Breast epithelium (tissue), 4 donors: ENCODE measurements at places on chromosomes 5 and 9. TPM values are rescaled to one million over a fixed set of nuclear protein-coding genes. Genes with fewer than 3 reads are reported as not detected.

DNA sequence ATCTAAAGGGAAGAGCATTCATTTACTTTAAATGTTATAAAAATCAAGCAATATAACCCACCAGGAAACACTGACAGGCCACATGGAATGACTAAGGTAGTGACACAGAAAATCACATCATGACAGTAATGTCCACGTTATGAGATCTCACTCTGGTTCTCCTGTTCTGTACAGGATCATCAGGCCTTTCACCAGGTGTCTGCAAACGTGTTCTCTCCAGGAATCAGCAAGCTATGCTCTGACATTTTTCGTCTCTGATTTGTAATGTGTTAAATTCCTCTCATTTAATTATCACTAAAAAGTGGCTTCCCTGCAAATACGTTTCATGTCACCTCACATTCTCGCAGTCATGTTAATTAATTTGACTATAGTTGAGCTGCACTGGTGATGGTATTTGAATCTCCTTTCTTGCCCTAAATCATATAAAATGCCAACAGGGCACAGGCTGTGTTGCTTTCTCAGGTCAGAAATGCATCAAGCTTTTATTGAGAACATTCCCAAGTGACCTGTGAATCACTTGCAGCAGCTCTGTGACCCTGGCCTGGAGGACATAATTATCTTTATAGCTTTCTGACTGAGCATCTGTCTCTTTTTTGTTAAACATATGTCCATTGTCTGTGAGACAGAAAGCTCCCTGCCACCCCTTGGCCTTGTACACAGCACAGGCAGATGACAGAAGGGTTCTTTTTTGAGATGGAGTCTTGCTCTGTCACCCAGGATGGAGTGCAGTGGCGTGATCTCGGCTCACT lies 196.2 kb downstream of the DIRAS2 start:
- no peaks in the 10 kb centered on the region for H3K27me3 ChIP-seq
- no peaks in the 10 kb centered on the region for H3K4me1 ChIP-seq
- no peak overlapping the region for H3K4me3 ChIP-seq
- H3K36me3 ChIP-seq, result no peaks in the 10 kb centered on the region
- no peak overlapping the region for H3K27ac ChIP-seq

- no peak overlapping the region for H3K27ac ChIP-seq
- no peaks in the 10 kb centered on the region for H3K36me3 ChIP-seq
- peaks cover 7% of the 10 kb centered on the region for H3K4me1 ChIP-seq
- no peak overlapping the region for H3K4me3 ChIP-seq
- DNase-seq, result no peak
- no peaks in the 10 kb centered on the region for H3K27me3 ChIP-seq
These were observed 4.4 kb upstream of the COL5A1 start for GRCh38 chr9:134637241-134637640.

The CACFD1 gene
- 5.0 TPM for total RNA-seq

GRCh38 chr9:91056917-91057316 lies 255.3 kb downstream of the SYK start:
- no peak overlapping the region for H3K27ac ChIP-seq
- H3K27me3 ChIP-seq, result no peaks in the 10 kb centered on the region
- no peaks in the 10 kb centered on the region for H3K36me3 ChIP-seq
- H3K4me3 ChIP-seq, result no peak overlapping the region
- DNase-seq, result no peak

DNA sequence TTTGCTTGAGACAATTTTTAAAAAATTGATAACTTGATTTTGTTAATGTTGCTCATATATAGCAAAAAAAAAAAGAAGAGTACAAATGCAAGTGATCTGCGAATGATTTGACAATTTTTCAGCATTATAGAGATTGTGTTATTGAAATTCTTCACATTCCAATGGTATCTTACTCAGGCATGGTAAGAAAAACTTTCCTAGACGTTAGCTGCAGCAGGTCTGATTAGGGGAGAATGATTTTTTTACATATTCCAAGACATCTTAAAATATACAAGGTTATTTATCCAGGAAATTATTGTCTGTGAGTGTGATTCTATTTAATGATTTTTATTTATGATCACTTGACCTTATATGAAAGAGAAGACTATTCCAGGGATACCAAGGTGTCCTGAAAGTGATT lies 361.9 kb downstream of the MAT2B start:
- no peaks in the 10 kb centered on the region for H3K27me3 ChIP-seq
- no peak for DNase-seq
- H3K4me1 ChIP-seq, result no peaks in the 10 kb centered on the region
- no peak overlapping the region for H3K4me3 ChIP-seq
- no peak overlapping the region for H3K27ac ChIP-seq

GRCh38 chr9:32992595-32993238 lies 8.7 kb downstream of the APTX start:
- H3K4me3 ChIP-seq, result no peak overlapping the region
- H3K4me1 ChIP-seq, result no peaks in the 10 kb centered on the region
- H3K27me3 ChIP-seq, result no peaks in the 10 kb centered on the region
- no peak overlapping the region for H3K27ac ChIP-seq

The CATSPER3 gene
- 0.44 TPM for total RNA-seq

- no peak for DNase-seq
- H3K36me3 ChIP-seq, result no peaks in the 10 kb centered on the region
- H3K27me3 ChIP-seq, result peaks cover 3% of the 10 kb centered on the region
- H3K27ac ChIP-seq, result no peak overlapping the region
- no peaks in the 10 kb centered on the region for H3K4me1 ChIP-seq
- H3K4me3 ChIP-seq, result no peak overlapping the region
These were observed 49.7 kb upstream of the PLEKHG4B start for GRCh38 chr5:42250-42649.

The NMUR2 gene
- total RNA-seq, result 0.33 TPM

The NFIL3 gene
- 65.1 TPM for total RNA-seq

- no peak overlapping the region for H3K27ac ChIP-seq
- H3K4me3 ChIP-seq, result no peak overlapping the region
- no peak for DNase-seq
- H3K4me1 ChIP-seq, result no peaks in the 10 kb centered on the region
These were observed 266.2 kb upstream of the IRX1 start for GRCh38 chr5:3329427-3329826.

The FBP2 gene
- not detected for total RNA-seq

The PKD2L2 gene
- total RNA-seq, result not detected

DNA sequence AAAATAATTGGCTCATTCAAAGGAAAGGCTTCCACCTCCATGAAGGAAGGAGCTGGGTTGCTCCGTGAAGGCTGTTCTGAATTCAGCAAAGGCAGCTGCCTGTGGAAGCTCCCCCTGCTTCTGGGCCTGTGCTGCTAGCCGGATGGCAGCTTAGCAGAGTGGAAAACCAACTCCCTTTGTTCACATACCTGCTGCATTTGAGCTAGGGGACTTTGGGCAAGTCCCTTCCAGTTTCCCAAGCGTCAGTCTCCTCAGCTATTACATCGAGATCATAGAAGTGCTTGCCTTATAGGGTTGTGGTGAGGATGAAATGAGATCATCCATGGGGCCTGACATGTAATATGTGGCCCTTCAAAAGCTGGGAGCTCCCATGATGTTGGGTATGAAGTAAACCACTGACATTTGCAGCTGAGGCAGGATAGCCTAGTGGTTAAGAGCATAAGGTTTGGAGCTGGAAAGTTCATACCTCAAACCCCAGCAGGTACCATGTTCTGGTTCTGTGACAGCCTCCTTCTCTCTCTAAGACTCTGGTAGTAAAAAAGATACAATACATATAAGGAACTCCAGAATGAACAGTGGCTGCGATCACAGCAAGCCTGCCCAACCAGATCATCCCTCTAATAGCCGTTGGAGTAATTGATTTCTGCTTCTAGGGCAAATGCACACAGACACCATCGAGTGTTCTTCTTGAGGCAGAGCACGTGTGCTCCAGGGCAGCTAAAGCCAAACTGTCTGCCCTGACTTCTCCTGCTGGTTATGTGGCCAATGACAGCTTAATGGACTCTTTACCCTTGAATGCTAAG lies 11.0 kb upstream of the DENND1A start:
- DNase-seq, result no peak
- no peak overlapping the region for H3K27ac ChIP-seq
- no peaks in the 10 kb centered on the region for H3K27me3 ChIP-seq
- no peak overlapping the region for H3K4me3 ChIP-seq
- H3K36me3 ChIP-seq, result no peaks in the 10 kb centered on the region

DNA sequence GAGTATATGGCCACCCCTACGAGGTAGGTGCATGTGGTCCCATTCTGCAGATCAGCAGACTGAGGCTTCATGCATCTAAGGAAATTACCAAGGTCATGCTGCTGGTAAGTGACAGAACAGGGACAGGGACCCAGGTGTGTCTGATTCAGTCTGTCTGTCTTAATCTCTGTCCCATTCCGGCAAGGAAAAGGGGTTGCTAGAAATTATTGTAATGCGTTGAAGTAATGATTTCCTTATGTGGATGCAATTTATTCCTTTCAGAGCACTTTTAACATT lies 76.8 kb downstream of the AMBP start:
- no peaks in the 10 kb centered on the region for H3K27me3 ChIP-seq
- no peak overlapping the region for H3K4me3 ChIP-seq
- no peaks in the 10 kb centered on the region for H3K36me3 ChIP-seq
- no peak for DNase-seq
- H3K4me1 ChIP-seq, result no peaks in the 10 kb centered on the region

The C9orf85 gene
- 10.7 TPM for total RNA-seq

DNA sequence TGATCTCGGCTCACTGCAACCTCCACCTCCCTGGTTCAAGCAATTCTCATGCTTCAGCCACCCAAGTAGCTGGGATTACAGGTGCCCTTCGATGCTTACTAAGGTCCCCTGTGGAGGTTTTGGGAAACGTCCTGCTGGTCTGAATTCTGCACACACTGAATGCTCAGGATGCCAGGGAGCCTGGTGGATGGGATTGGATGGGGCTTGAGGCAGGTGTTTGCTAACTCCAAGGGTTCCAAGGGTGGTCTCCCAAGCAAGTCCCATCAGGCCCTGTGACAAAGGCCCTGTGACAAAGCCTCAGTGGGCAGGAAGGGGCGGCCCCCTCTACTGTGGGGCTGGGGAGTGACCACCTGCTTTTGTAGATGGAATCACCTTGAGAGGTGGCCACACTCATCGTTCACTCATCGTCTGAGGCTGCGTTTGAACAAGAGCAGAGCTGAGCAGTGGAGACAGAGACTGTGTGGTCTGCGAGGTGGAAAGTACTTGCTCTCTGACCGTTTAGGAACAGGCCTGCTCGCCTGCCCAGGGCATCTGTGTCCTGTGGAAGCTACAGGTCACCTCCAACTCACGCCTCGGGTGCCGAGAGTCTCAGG lies 40.2 kb downstream of the MRPL36 start:
- no peaks in the 10 kb centered on the region for H3K36me3 ChIP-seq
- no peaks in the 10 kb centered on the region for H3K4me1 ChIP-seq
- peak; percentile 30 for DNase-seq
- no peak overlapping the region for H3K4me3 ChIP-seq
- H3K27me3 ChIP-seq, result no peaks in the 10 kb centered on the region
- no peak overlapping the region for H3K27ac ChIP-seq

DNA sequence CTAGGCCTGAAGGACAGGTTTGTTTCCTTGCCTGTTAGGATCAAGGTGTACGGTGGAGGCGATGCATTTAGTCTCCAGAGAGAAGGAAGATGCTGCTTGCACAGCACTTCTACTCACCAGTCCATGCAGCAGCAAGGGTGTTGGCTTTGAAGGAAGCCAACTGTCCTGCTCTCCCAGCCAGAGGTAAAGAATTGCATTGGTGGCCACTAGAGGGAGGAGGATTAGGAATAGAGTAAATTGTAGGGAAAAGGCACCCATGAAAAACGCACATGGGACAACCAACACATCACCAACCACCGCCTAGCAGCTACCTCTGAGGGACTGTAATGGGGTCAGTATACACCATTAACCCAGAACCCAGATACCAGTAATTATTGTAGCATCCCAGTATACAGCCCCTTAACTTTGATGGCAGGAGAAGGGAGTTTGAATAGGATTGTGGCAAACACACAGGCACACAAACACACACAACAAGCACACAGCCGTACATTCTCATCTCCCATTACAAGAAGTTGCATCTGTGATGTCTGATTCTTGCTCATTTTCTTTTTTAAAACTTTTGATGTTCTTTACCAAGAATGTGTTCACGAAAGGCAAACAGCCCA lies 267.7 kb downstream of the ADAMTS6 start:
- no peak overlapping the region for H3K27ac ChIP-seq
- no peak for DNase-seq
- no peaks in the 10 kb centered on the region for H3K27me3 ChIP-seq

- no peak overlapping the region for H3K27ac ChIP-seq
- no peaks in the 10 kb centered on the region for H3K4me1 ChIP-seq
- no peaks in the 10 kb centered on the region for H3K36me3 ChIP-seq
- no peak for DNase-seq
- no peaks in the 10 kb centered on the region for H3K27me3 ChIP-seq
These were observed 210.3 kb downstream of the CDK5RAP2 start for GRCh38 chr9:120369608-120370220.

GRCh38 chr5:43601454-43602260 lies 1.3 kb upstream of the NNT start:
- DNase-seq, result no peak
- H3K27ac ChIP-seq, result peak overlapping the region; percentile 91
- no peaks in the 10 kb centered on the region for H3K36me3 ChIP-seq

DNA sequence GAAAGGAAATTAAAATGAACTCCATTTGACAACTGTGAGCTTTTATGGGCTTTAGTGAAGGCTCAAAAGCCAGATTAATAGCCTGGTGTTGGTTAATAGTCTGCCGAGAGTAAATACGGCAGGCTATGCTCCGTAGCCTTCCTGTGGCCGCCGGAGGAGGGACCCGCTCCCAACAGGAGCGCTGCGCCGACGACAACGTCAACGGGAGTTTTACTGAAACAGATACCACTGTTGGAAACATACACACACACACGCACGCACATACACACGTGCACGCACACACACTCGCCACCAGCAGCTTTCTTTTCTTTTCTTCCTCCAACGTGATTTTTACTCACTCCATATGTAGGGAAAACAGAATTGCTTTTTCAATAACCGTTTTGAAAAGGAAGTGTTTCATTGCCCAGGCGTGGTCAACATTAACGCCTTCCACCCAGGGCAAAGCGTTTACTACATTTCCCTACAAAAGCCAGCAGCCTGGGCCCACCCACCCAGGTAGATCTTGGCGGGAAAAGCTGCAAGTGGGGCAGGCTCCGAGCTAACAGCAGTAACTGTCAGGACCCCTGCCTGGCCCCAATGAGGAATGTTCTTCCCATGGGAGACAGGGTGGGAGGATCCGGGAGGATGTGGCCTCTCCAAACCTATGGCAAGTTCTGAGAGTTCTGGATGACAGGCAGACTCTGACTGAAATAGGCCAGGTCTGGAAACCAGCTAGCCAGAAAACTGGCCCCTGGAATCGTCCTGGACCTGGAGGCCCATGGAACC lies 72.3 kb downstream of the PAX5 start:
- no peaks in the 10 kb centered on the region for H3K27me3 ChIP-seq
- DNase-seq, result no peak
- peak overlapping the region; percentile 47 for H3K4me3 ChIP-seq

The PCDHB11 gene
- 2.3 TPM for total RNA-seq

The PSMD5 gene
- 48.3 TPM for total RNA-seq

DNA sequence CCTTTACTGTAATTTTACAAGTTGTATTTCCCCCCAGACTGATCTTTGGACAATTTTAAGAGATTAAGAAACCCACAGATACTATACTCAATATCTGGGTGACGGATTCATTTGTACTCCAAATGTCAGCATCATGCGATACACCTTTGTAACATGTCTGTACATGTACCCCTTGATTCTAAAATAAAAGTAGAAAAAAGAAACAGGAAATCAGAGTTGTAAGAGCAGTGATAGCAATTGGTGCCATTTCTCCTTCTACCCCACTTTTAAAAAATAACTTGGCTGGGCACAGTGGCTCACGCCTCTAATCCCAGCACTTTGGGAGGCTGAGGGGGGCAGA lies 116.9 kb downstream of the FGF1 start:
- H3K4me1 ChIP-seq, result no peaks in the 10 kb centered on the region
- H3K27me3 ChIP-seq, result no peaks in the 10 kb centered on the region
- H3K36me3 ChIP-seq, result no peaks in the 10 kb centered on the region
- no peak overlapping the region for H3K4me3 ChIP-seq
- H3K27ac ChIP-seq, result peak overlapping the region; percentile 9
